ENCODE measurements at places on chromosomes 3 and 15.
A peak's percentile ranks its signal among the peaks of the same experiment; 100 is the strongest.

GRCh38 chr3:59783468-59783988 is 733.7 kb upstream of the CFAP20DC start:
- DNase-seq, result no peak

- DNase-seq, result no peak
Observed at GRCh38 chr3:189467451-189467850, 163.7 kb upstream of the TP63 start.

- peak; percentile 11 for DNase-seq
Observed at GRCh38 chr15:57505949-57506391, 85.7 kb upstream of the MYZAP start.

DNA sequence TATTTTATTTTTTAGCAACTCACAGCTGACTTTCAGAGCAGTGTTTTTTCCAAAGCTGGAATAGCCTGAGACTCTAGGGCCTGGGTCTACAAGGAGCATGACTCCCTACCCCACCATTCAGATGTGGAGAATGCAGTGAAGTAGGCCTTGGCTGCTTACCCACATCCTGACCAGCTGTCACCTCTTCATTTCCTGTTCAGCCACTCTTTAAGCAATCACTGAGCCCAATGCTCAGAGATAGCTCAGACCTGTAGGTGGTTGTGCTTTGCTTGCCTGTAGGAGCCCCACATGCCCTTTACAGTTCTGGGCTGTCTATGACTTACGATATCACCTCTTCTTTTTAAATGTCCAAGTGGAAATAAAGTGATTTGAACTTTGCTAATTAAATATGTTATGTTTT is 148.1 kb downstream of the NEK11 start:
- DNase-seq, result no peak

DNA sequence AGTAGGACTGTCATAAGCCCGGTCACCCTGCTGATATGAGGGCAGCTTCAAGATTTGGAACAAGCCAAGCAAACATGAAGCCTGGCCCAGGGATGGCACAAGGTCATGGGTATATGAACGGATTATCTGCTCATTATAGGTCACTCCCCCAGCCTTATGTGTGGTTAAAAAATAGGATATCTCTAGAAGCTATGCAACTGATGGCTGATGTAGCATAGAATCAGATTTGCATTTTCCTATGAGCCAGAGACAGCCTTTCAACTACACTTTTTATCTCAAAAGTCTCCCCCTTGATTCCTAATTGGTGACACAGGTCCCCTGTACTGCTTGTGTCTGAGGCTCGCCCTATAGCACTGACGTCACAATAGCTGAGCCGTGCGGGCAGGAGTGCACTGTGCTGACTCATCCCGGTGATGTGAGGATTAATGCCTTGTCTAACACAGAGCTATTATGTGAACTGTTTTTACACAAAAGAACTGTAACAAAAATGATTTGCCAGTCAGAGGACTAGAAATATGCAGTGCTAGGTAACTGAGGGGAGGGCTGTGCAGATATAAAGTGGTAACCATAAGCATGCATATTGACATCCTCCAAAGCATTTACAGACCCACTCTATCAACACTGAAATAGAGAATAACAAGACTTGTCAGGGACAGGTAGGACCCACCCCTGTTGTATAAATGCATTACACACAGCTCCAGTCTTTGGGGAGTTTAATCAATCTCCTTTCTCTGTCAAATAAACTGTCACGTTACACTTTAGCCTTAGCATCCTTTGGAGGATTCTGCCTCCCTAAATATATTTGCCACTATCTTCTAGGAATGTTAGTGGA is 204.9 kb downstream of the TIGIT start:
- DNase-seq, result no peak

DNA sequence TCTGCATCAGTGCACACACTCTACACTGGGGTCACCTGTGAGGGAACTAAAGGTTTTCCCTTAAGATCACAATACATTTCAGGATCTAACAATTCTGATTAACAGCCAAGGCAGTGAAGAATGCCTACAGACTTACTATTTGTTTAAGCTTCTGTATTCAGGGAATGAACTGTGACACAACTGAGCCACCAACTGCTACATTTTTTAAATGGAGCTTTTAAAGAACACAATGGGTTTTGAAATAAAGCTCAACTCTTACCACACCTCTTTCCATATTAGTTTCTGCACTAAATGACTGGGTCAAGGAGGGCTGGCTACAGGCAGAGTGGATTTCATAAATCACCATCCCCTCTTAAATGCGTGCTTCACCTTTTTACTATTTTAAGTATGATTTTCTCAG is 100.2 kb downstream of the TMCC1 start:
- no peak for DNase-seq

- DNase-seq, result no peak
Observed at GRCh38 chr3:117278424-117279190, 569.0 kb downstream of the TUSC7 start.

GRCh38 chr15:101133751-101134261 is 118.0 kb downstream of the CHSY1 start:
- DNase-seq, result no peak

DNA sequence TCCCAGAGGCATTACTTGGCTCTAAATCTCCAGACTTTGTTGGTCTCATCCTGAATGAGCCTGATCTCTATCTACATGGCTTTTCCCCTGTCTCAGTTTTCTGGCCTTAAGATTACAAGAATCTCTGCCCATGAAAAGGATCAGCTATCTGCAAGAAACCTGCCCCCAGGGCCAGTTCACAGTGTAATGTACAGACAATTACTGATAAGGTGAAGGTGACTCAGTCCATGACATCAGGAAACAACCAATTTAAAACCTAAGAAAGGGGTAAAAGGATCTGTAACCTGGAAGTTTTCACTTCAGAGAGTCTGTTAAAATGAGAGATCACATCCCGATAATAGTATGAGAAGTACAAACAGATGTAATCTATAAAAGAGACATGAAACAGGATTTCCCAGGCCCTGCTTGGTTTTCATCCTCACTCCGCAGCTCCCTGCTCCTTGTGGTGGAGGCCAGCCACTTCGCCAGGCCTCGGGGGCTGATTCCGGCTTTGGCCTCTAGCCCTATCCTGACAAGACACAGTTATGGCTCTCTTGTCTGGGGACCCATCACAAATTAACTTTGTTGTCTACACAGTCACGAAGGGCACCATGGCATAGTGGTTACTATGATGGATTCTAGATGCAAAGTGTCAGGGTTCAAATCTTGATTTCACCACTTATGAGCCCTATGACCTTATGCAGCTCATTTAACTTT is 136.9 kb downstream of the THSD4 start:
- DNase-seq, result no peak

GRCh38 chr3:50503504-50504342 is at the start of gene CACNA2D2:
Gene CACNA2D2 (minus strand): TSS chr3:50503634. CDS start chr3:50503423, 211 bp downstream.
- no peak for DNase-seq

DNA sequence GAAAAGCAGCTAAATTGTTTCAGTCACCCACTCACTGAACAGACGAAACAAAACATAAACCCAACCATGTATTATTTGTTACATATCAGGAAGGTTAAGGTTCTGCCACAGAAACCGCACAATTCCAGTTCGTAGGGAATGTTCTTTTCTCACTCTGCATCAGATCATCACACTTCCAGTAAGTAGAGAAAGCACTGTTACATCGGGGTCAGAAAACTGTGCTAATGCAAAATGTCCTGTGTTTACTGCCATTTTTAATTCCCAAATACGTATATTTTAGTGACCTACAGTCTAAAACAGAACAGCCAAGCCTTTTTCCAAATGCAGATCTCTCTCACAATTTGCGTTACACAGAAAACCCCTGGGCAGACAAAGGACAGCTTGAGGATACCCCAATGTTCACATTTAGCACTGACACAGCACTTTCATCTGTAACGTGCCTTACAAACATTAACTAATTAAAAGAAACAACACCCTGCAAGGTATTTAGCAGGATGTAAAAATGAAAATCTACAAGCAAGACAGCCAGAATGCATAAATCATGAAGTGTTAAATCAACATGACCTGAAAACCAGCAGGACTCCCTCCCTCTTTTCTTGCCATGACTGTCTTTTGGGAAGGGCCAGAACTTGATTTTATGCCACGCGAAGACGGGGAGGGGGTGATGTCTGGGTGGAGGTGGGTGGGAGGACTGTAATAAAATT is 34.8 kb upstream of the SKIL start:
- DNase-seq, result no peak

DNA sequence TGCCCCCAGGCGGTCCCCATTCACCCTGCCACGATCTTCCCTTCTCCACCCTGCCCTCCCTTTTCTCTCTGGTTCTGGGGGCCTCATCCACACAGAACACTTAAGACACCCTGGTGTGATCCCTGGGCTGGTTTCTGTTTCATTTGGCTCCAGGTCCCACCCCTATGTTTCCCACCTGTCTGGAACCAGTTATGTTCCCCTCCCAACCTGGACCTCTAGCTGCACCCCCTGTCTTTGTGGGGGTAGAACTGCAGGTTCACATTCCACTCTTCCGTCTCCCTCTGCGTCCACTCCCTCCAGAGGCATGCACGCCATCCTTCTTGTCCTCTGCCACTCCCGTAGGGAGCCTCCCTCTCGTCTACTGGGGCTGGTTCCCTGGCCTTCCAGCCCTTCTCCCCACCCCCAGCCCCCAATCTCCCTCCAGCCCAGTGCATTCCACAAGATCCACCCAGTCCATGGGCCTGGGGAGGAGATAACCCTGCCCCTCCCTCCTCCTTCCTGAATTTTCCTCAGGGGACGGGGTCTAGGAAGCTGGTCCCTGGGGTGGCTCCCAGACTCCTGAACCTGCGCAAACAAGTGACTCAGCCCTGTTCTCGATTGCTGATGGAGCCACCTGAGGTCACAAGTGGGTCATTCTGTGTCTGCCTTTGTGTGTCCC is 73.8 kb downstream of the ABTB1 start:
- DNase-seq, result no peak

DNA sequence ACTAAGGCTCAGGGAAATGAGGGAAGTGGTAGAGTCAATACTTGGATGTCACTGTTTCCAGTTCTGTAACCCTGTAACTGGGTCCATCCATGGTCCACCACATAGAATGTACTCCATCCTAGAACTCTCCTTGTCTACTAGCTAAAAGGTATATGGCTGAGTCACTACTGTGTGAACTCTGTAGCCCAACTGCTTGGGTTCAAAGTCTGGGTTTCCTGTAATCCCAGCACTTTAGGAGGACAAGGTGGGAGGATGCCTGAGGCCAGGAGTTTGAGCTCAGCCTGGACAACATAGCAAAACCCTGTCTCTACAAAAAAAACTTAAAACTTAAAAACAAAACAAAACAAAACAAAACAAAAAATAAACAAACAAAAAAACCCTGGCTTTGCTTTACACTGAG is 5.3 kb upstream of the DIS3L start:
- DNase-seq, result no peak

DNA sequence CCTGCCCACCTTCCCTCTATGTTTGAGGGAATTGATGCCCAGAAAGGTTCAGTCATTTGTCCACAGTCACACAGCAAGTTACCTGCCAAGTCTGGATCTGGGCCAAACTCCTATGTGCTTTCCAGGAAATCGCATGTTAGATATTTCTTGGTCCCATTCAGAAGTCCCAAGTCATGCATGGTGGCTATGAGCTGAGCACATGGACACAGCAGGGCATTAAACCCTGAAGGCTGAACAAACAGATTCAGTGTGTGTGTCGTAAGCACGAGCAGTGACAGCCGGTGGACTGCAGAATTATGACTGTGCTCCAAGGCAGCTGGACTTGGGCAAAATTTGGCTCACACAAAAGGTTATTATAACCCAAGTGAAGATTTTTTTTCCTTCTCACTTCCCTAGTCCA is 11.4 kb upstream of the SLC6A6 start:
- DNase-seq, result peak; percentile 10

DNA sequence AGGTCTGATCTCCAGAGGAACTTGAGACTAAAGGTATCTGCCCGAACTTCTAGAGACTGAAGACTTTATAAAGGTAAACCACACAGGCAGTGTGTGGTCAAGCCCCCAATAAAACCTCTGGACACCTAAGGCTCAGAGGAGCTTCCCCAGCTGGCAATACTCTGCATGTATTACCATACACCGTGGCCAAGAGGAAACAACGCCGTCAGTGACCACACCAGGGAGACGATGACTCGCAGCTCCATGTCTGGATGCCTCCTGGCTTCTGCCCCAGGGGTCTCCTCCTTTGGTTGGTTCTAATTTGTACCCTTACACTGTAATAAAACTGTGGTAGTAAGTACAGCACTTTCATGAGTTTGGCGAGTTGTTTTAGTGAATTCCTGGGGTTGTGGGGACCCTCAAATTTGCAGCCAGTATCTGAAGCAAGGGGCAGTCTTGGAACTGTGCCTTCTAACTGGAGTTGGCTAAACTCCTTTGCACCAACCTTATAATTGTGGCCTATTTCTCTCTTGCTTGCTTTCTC is 32.1 kb upstream of the BCL2L10 start:
- no peak for DNase-seq

DNA sequence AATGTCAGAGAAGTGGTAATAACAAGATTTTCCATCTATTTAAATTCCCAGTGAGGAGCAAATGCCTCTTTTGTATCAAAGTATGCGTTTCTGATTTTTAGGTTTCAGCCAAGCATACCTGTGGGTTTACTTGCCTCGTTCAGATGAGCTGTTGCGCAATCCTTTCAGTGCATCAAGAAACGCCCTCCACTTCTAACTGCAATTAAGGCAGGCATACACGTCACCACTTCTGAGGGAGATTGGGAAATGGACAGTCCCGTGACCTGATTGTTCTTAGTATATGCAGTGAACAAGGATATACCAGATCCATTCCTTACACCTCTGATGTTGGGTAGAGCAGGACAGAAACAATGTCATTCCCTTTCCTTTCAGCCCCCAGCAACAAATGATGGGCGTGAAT is 219.0 kb downstream of the ITPR1 start:
- no peak for DNase-seq

- peak; percentile 58 for DNase-seq
Observed at GRCh38 chr15:90201130-90201943, at the start of gene SEMA4B. Gene SEMA4B (plus strand): TSS chr15:90201330. CDS start chr15:90201579, 249 bp downstream.

DNA sequence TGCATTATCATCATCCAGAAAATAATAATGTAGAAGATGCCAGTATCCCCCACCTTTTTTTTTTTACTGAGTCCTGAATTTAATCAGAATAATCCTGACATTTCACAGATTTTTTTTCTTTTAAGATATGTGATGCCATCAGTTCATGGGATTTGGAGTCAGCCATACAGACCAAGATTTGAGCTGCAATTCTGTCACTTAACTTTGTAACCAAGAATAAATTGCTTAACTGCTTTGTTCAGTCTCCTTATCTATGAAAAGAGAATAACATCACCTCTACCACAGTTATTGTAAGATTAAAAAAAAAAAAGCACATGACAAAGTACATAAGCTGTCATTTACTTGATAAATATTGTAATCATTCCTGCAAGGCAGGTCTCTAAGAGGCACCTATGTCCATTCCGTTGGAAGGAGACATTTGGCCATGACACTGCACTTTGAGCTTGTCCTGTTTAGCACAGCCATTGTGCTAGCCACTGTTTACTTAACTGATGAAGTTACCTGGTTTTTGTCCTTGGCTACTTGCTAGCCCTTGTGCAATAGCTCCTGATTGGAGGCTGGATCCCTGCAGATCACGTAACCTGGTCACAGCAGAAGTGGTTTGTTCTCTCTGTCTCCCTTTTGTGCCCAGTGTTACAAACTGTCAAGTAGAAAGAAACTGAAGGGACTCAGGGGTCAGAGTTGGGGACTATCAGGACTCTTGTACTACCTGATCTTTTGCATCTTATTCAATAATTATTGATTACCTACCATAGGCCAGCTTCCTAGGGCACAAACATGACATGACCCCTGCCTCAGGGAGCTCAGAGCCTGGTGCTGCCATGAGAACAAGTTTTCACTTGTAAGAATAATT is 306.0 kb downstream of the WDR72 start:
- no peak for DNase-seq
